NCI-H1436 treated with DMSO at 0.1 percent for 48 hours (cell line): ENCODE measurements at places on chromosomes 13 and 19.

DNA sequence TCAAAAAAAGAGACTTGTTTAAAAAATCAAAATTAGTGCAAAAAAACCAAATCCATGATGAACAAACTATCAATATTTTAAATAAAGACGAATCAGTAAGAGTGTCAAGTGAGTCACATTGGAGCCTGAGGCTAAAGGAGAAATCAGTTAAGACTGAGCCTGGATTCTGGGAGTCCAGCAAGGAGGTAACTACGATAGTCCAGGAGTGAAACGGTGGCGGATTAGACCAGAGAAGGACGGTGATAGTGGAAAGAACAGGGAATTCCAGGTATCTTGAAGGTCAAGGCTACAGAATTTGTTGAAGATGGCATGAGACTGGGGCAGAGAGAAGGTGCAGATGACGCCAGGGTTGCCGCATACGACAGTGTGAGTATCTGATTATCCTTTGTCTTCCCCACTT is 7.0 kb upstream of the NPAS1 start:
- no peak for DNase-seq

DNA sequence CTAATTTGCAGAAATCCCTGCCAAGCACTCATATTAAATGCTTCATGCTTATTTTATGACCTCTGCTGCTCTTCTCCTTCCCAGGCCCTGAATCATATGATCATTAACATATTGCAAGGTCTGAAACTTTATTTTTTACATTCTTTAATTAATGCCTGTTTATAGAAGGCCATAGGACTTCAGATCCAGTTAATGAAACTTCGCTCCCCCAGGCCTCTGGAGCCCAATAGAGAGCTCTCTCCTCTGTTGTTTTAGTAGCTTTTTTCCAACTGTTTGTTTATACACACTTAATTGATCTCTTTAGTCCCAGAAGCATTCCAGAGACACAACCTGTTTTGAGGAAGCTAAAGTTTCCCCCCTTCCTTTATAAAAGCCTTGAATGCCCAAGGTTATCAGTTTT is 68.3 kb downstream of the DACH1 start:
- no peak for DNase-seq

DNA sequence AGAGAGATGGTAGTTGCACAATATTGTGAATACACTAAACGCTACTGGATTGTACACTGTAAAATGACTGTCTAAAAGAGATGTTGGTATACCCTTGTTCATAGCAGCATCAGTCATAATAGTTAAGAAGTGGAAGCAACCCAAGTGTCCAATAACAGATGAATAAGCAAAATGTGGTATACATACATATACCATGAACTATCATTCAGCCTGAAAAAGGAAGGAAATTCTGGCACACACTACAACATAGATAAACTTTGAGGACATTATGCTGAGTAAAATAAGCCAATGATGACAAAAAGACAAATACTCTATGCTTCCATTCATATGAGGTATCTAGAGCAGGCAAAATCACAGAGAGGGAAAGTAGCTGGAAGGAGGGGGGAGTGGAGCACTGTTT is 16.0 kb downstream of the DZIP1 start:
- DNase-seq = no peak

DNA sequence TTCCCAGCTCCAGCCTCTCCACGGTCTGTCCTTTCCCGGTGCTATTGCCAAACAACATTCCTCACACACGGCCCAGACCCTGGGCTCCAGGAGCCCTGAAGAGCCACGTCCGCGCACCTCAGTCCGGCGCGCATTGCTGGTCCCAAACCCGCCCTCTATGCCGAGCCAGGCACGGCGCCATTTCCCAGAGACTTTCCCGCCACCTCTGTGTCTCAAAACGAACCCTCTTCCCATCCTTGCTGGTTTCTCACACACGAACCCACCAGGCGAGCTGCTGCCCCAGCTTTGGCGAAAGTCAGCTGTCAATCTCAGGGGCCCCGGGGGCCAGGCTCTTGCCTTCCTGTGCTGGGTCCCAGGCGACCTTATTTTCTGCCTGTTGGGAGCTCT is 28.0 kb upstream of the F7 start:
- no peak for DNase-seq

GRCh38 chr19:29568036-29569025 is 37.8 kb upstream of the POP4 start:
- no peak for DNase-seq

- DNase-seq = no peak
Measured at GRCh38 chr13:114145256-114145655, 12.8 kb upstream of the RASA3 start.

DNA sequence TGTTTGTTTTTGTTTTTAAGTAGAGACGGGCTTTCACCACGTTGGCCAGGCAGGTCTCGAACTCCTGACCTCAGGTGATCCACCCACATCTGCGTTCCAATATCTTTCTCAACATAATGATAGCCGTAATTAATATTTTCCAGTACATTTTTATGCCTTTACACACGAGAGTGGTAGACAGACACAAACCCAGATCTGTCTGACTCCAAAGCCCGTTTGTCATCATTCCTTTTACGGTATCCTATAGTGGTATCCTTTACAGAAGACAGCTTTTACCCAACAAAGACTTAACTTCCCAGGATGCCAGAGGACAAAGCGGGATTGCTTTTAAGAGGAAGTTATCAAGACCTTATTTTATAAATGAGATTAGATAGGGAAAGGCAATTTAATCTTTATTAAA is 59.8 kb downstream of the IPO5 start:
- no peak for DNase-seq

- no peak for DNase-seq
Measured at GRCh38 chr13:52921194-52921593, 72.8 kb upstream of the PCDH8 start.

DNA sequence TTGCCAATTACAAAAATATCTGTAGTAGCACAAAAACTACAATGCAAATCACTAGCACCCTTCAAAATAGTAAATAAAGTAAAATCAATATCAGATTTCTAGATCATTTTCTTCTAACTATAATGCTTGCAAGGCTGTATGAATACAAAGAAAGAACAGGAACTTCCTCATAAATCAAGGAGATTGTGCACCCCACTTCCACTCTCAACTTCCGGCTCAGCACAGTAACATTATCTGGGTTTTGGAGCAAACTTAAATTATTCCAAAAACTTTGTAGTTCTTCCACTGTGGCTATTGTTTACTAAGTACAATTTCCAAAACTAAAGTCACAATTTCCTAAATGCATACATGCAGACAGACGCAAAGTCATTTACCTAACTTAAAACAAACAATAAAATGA is 778.3 kb upstream of the SLC10A2 start:
- DNase-seq = no peak

- DNase-seq = no peak
Measured at GRCh38 chr13:31504918-31505317, 234.4 kb upstream of the RXFP2 start.

GRCh38 chr13:111488486-111489132 is 168.2 kb downstream of the TEX29 start:
- no peak for DNase-seq

DNA sequence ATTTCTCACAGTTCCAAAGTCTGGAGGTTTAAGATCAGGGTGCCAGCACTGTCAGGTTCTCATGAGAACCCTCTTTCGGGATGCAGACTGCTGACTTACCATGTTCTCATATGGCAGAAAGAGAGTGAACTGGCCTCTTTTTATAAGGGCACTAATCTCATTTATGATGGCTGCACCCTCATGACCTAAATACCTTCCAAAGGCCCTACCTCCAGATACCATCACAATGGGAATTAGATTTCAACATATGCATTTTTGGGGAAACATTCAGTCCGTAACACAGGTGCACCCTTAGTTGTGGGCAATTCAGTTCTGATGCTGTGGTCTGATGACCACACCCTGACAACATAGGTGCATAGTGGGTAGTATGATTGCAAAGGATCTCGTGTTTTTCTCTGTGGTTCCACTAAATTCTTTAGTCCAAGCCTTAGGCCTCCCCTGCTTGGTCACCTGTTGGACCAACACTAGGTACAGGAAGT is 33.3 kb downstream of the GARRE1 start:
- no peak for DNase-seq

GRCh38 chr13:48224701-48225100 is 8.3 kb upstream of the ITM2B start:
- DNase-seq = no peak

GRCh38 chr13:50941146-50941545 is 31.6 kb downstream of the RNASEH2B start:
- DNase-seq = no peak

- no peak for DNase-seq
Measured at GRCh38 chr13:38664906-38665305, 22.0 kb upstream of the FREM2 start.

DNA sequence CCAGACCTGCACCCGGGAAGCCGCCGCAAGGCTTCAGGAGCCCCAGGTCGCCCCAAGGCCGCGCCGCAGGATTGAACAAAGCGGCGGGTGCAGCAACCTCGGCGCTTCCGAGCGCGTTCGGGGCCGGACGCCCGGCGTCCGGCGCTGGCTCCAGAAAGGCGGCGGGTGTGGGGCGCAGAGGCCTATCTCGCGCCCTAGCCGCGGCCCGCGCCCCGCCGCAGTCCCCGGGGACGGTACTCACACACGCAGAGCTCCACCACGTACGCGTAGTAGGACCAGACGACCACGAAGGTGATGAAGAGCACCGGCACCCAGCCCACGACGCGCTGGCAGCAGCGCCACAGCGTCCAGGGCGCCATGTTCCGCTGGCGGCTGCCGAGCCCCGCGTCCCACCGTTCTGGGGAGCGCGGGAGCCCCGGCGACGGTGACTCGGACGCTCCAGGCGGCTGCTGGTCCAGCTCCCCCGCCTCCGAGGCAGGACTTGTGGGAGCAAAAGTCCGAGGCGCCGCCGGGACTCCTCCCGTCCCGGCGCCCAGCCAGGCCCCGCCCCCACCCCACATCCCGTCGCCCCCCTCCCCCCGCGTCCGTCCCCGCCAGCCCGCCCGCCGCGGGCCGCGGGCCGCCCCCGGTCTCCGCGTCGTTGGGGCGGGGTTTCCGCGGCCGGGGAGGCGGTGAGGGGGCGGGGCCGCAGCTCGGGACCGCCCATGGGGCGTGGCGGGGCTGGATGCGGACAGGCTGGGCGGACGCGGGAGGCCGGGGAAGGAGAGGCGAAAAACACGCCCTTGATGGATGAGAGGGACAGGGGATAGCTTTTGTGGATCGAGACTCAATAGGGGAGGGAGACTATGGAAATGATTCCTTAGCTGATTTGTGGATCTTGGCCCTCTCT is at the start of gene ZDHHC20:
TSS of gene ZDHHC20 (minus strand) at position 491 of the 889 bp plus-strand sequence. CDS start at position 359, 132 bp downstream.
- DNase-seq = no peak

GRCh38 chr13:28763887-28764286 is 45.1 kb upstream of the SLC46A3 start:
- no peak for DNase-seq

DNA sequence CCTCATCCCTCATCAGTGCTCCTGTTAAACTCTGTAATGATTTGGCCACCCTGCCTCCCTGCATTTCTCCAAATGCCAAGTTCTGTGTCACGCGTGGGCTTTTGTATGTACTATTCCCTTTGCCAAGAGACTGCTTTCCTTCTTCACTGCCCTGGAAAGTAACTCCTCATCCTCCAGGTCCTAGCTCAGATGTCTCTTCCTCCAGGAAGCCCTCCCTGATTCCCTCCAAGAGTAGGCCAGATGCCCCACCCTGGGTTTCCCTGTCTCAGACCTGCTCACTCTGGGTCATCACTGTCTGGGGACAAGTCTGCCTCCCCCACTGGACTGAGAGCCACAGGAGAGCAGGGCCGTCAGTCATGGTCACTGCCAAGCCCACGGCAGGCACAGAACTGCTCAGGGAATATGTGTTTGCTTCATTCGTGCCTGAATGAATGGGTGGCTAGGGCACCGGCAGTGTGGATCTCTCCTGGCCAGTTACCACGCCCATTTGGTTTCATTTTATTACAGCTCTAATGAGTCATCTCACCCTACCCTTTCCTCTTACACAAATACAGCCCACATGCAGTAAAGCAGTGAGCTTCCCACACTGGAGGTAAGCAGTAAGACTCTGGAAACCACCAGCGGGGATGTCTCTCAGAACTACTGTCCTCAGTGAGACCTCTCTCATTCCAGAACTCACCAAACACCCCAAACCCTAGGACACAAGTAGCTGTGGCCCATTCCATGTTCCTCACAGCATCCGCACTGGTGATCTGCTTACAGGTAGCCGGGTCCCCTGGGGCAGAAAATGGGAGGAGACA is 12.1 kb upstream of the GPR4 start:
- DNase-seq = no peak

- DNase-seq = no peak
Measured at GRCh38 chr13:112530861-112531260, 57.1 kb downstream of the TUBGCP3 start.

DNA sequence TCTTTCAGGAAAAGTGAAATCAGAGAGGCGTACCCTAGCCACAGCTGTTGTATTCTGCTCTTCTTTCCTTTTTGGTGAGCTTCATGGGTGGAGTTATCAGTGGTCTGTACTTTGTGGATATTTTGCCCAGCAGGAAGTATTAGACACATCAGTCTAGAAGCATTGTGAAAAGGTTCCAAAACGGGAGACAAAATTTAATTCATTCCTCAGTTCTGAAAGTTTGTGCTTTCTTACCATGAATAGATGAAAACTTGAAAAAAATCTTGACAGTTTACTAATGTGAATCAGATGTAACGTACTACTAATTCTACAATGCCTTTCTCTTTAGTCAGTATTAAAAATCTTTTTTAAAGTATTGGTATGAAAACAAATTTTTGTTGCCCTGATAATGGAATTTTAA is 116.8 kb downstream of the DNAJC3 start:
- DNase-seq = no peak

- no peak for DNase-seq
Measured at GRCh38 chr19:17202249-17202648, 12.9 kb upstream of the USE1 start.

DNA sequence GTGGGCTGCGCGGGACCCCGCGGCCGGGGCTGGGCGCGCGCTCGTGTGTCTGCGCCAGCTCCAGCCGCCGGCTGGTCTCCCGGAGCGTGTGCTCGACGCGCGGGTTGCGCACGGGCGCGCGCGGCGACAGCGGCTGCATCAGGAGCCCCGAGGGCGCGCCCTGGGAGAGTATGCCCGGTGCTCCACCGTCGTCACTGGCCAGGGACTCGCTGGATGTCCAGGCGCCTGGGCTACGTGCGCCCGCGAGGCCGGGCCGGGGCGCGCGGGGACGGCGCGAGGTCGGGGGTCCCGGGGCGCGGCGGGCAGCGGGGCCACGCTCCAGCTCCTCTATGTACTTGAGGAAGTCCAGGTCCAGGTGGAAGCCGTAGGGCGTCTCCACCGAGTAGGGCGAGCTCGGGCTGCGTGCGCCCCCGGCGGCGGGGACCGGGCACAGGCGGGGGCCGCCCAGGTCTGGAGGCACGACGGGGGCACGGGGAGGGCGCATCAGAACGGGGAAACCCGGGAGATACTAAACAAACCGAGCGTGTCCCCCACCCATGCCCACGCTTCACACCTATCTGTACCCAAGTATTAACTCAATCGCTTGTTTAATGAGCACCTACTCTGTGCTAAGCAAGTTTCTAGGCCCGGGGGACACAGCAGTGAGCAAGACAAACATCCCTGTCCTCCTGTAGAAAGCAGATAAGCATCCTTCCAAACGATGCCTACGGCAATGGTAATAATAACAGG is 7.6 kb downstream of the KANK3 start:
- DNase-seq = no peak
